GM23338 (cell line): ENCODE measurements at places on chromosomes 3 and 15. TPM values are rescaled to one million over a fixed set of nuclear protein-coding genes. Genes with fewer than 3 reads are reported as not detected.

- peak; percentile 63 for DNase-seq
- H3K4me3 ChIP-seq: no peak overlapping the region
- H3K36me3 ChIP-seq: no peaks in the 10 kb centered on the region
- H3K4me1 ChIP-seq: peaks cover 26% of the 10 kb centered on the region
Observed at GRCh38 chr3:71176366-71176765, 407.2 kb downstream of the FOXP1 start.

DNA sequence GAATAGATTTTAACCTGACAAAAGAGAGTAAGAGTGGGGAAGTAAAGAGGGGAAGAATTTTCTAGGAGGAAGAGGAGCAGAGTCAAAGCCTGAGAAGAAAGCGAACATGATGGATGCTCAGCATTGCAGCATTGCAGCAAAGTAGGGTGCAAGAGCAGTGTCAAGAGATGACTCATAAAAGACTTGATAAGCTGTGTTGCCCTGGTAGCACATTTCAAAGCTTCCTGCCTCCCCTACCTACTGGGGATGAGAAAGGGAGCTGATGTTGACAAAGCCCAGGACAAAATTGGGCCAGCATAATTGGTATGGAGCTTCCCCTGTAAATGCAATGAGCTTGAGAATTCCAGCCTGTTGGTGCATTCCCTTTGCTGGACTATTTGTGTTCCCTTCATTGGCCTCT, 121.6 kb upstream of the ST8SIA2 start:
- no peak for DNase-seq
- no peaks in the 10 kb centered on the region for H3K27me3 ChIP-seq
- peaks cover 5% of the 10 kb centered on the region; the same call in 1 of the 2 replicates for H3K4me1 ChIP-seq
- H3K4me3 ChIP-seq: no peak overlapping the region

DNA sequence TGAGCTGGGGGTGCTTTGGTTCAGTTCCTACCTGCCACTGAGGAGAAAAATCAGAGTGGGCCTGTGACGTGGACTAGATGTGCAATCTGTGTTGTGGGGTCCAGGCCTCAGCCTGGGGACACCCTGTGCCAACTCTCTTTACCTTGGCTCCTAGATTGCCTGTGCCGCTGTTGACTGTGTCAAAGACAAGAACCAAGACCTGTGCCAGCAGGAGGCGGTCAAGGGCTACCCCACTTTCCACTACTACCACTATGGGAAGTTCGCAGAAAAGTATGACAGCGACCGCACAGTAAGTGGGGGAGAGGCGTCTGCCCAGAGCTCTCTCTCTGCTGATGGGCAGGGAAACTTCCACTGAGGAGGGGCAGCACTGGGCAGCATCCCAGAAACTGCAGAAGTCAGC, 40.6 kb upstream of the SEC22A start:
- peak; percentile 63 for DNase-seq
- H3K27me3 ChIP-seq: no peaks in the 10 kb centered on the region
- H3K4me1 ChIP-seq: no peaks in the 10 kb centered on the region
- H3K36me3 ChIP-seq: peaks cover 11% of the 10 kb centered on the region; the same call in 1 of the 2 replicates
- H3K4me3 ChIP-seq: no peak overlapping the region

DNA sequence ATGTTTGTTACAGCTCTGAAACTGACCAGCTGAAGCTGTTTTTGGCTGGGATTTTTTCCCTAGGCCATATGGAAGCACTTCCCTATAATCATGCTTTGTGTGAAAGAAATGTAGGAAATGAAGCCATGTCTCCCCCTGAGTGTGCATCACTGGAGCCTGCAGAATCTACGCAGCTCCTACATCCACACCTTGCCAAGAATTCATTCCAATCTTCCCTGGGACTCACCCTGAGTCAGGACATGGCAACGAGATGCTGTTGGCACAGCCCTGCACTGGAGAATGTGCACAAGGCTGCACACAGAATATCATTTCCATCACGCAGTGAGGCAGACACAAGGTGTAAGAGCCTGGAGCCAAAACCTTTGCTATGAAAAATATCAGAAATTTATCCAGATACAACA, 189.5 kb downstream of the ADAMTSL3 start:
- no peaks in the 10 kb centered on the region for H3K4me1 ChIP-seq
- H3K36me3 ChIP-seq: no peaks in the 10 kb centered on the region
- H3K27me3 ChIP-seq: no peaks in the 10 kb centered on the region
- no peak overlapping the region for H3K4me3 ChIP-seq

DNA sequence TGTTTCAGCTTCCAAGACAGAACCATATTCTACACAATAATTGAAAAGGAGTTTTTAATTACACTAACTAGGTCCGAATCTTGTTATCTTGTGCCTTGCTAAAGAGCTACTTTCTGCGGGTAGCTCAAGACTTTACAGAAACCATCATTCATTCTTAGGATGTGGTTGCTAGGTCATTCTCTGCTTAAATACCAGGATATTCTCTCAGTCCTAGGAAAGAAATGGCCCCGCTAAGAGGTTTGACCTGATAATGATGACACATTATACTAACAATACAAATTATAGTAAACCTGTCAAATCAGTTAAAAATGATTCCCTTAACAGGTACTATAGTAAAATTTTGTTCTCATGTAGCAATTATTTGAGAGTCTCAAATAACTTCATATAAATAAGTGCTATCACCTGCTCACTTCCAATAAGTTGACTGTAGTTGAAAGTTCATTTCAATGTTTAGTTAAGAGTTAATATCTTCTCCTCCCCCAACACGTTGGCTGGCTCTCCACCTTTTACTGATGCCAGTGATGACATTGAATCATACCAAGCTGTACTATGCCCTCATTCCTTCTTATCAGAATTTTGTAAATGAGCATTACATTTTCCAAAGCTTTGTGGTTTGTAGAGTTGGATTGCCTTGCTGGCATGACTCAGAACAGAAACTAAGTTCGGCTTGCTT, 3.6 kb upstream of the C3orf85 start:
- no peak for DNase-seq
- H3K27me3 ChIP-seq: no peaks in the 10 kb centered on the region
- no peak overlapping the region for H3K27ac ChIP-seq
- H3K4me1 ChIP-seq: no peaks in the 10 kb centered on the region
- no peak overlapping the region for H3K4me3 ChIP-seq

DNA sequence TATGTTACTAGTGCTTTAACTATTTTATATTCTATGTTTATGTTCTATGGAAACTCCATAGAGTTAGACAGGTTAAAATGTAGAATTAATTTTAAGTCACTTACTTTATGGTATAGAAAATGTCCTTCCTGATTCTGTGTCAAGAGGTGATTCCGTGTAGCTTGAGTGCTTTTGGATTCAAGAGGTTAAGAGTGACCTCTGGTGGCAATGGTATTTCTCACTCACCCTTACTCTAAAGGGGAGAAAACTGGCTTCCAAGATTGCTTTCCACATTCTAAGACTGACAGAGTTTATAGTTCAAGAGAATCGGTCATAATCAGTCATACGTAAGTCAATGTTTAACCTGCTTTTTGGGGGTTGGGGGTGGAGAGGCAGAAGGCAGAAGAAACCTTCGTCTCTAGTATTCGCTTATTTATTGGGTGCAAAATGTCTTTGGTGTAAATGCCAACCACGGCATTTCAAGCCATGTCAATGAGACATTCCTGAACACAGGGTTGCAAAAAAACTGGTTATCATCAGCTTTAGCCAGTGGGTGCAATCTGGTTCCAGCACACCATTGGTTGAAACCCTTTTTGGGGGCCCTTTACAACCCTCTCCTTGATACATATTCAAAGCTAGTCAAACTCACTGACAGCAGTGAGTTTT, 92.0 kb upstream of the VGLL3 start:
- no peak overlapping the region for H3K4me3 ChIP-seq
- H3K36me3 ChIP-seq: no peaks in the 10 kb centered on the region
- H3K27ac ChIP-seq: no peak overlapping the region
- no peaks in the 10 kb centered on the region for H3K4me1 ChIP-seq

The RUVBL1 gene
- 133 and 134 TPM in 2 replicates for total RNA-seq

GRCh38 chr15:31306426-31307269, 20.0 kb upstream of the KLF13 start:
- H3K27me3 ChIP-seq: no peaks in the 10 kb centered on the region
- peak; percentile 98 for DNase-seq
- H3K36me3 ChIP-seq: no peaks in the 10 kb centered on the region
- H3K4me1 ChIP-seq: peaks cover 65% of the 10 kb centered on the region
- peak overlapping the region; percentile 94 for H3K27ac ChIP-seq

The RARRES1 gene
- 0.10 TPM in 1 of 2 replicates, not detected in the other for total RNA-seq

DNA sequence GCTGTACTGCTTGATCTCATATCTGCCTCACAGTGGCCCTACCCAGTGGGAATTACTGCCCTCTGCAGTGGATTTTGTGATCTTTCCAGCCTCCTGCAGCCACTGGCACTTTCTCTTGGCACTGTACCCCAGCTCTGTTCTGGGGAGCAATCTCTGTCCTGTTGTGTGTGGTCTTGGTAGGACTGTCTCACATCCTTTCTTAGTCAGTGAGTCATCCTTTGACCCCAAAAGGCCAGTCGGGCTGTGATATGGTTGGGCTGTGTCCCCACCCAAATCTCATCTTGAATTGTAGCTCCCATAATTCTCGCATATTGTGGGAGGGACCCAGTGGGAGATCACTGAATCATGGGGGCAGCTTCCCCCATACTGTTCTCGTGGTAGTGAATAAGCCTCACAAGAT, 133.3 kb upstream of the TPM1 start:
- H3K27me3 ChIP-seq: no peaks in the 10 kb centered on the region
- H3K36me3 ChIP-seq: no peaks in the 10 kb centered on the region
- no peak overlapping the region for H3K4me3 ChIP-seq
- no peak overlapping the region; the same call in 1 of the 2 replicates for H3K27ac ChIP-seq
- no peak for DNase-seq
- peaks cover 18% of the 10 kb centered on the region for H3K4me1 ChIP-seq

The ATP13A4 gene
- not detected in 2 replicates for total RNA-seq

GRCh38 chr3:69696367-69696766, 42.9 kb upstream of the MITF start:
- H3K27me3 ChIP-seq: no peaks in the 10 kb centered on the region
- peak; percentile 19 for DNase-seq
- H3K27ac ChIP-seq: no peak overlapping the region
- no peak overlapping the region for H3K4me3 ChIP-seq

GRCh38 chr3:190486533-190486864, 27.4 kb upstream of the IL1RAP start:
- no peaks in the 10 kb centered on the region for H3K36me3 ChIP-seq
- H3K4me1 ChIP-seq: peaks cover 21% of the 10 kb centered on the region
- peak; percentile 26 for DNase-seq
- H3K27ac ChIP-seq: no peak overlapping the region
- H3K4me3 ChIP-seq: no peak overlapping the region

DNA sequence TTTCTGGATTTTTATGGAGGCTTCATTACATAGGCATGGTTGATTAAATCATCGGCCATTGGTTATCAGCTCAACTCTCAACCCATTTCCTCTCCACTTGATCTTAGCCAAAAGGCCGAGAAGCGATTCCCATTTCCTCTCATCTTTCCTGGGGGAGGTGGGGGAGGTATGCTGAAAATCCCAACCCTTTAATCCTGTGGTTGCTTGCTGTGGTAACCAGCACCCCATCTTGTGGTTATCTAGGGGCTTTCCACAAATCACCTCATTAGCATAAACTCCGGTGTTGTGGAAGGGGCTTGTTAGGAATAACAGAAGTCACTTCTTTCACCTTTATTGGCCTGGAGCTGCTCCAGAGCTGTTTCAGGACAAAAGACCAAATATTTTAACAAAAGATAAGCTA, 20.9 kb downstream of the PDE8A start:
- no peak overlapping the region for H3K27ac ChIP-seq
- no peaks in the 10 kb centered on the region; the same call in 1 of the 2 replicates for H3K36me3 ChIP-seq
- DNase-seq: peak; percentile 51

DNA sequence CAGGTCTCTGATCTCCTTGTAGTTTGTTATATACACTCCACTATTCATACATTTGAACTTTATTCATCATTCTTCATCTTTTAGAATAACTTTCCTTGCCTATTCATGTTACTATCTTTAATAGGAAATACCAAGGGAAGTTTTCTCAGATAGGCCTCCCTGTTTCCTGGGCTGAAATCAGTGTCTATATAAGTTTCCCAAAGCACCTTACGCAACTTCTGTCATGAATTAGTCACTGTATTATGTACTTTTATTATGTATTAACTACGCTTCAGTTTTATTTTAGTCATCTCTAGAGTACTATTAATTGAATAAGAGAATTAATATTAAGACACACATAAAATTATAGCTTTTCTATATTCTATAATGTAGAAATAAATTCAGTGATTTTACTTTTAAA, 1481.5 kb downstream of the OTOL1 start:
- no peak overlapping the region for H3K4me3 ChIP-seq
- H3K4me1 ChIP-seq: no peaks in the 10 kb centered on the region
- DNase-seq: no peak
- no peaks in the 10 kb centered on the region for H3K27me3 ChIP-seq
- H3K36me3 ChIP-seq: no peaks in the 10 kb centered on the region
- H3K27ac ChIP-seq: no peak overlapping the region

- H3K4me3 ChIP-seq: no peak overlapping the region
- H3K4me1 ChIP-seq: no peaks in the 10 kb centered on the region
- no peaks in the 10 kb centered on the region for H3K36me3 ChIP-seq
- no peak overlapping the region for H3K27ac ChIP-seq
- no peaks in the 10 kb centered on the region for H3K27me3 ChIP-seq
- DNase-seq: no peak
Observed at GRCh38 chr3:54877730-54878129, 50.1 kb downstream of the LRTM1 start.

GRCh38 chr15:35139822-35140221, 54.7 kb upstream of the NANOGP8 start:
- no peak overlapping the region for H3K27ac ChIP-seq
- no peaks in the 10 kb centered on the region for H3K36me3 ChIP-seq
- H3K4me3 ChIP-seq: no peak overlapping the region
- DNase-seq: no peak
- no peaks in the 10 kb centered on the region for H3K4me1 ChIP-seq

DNA sequence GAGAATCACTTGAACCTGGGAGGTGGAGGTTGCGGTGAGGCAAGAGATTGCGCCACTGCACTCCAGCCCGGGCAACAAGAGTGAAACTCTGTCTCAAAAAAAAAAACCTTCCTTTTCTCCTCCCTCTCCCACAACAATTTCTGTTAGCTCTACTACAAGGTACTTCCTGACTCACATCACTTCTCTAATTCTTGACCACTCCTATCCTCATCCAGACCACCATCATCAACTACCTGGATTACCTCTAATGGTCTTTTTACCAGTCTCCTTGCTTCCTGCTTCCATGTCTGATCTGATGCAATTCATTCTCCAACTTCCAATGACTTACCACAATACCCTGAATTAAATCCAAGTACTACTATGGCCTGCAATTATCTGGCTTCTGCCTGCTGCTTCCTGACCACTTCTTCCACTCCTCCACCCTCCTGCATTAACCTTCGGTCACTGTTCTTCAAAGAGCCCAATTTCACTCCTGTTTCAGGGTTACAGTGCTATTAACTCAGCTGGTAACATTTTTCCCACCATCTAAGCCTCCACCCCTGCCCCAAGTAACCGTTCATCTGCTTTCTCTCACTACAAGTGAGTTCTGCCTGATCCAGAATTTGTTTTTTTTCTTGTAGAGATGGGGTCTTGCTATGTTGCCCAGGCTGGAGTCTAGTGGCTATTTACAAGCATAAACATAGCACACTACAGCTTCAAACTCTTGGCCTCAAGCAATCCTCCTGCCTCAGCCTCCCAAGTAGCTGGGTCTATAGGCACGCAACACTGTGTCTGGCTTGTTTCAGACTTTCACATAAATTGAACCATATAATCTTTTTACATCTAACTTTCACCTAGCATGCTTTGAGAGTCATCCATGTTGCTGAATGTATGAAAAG, 27.8 kb downstream of the DCAF1 start:
- H3K4me1 ChIP-seq: no peaks in the 10 kb centered on the region
- no peak for DNase-seq
- H3K27me3 ChIP-seq: no peaks in the 10 kb centered on the region
- no peak overlapping the region for H3K4me3 ChIP-seq
- H3K27ac ChIP-seq: no peak overlapping the region

GRCh38 chr3:106206146-106206545, 337.3 kb upstream of the CBLB start:
- H3K27ac ChIP-seq: no peak overlapping the region
- H3K27me3 ChIP-seq: no peaks in the 10 kb centered on the region
- no peak overlapping the region for H3K4me3 ChIP-seq
